ENCODE measurements at places on chromosomes 2 and 18.
A peak's percentile ranks its signal among the peaks of the same experiment; 100 is the strongest.

DNA sequence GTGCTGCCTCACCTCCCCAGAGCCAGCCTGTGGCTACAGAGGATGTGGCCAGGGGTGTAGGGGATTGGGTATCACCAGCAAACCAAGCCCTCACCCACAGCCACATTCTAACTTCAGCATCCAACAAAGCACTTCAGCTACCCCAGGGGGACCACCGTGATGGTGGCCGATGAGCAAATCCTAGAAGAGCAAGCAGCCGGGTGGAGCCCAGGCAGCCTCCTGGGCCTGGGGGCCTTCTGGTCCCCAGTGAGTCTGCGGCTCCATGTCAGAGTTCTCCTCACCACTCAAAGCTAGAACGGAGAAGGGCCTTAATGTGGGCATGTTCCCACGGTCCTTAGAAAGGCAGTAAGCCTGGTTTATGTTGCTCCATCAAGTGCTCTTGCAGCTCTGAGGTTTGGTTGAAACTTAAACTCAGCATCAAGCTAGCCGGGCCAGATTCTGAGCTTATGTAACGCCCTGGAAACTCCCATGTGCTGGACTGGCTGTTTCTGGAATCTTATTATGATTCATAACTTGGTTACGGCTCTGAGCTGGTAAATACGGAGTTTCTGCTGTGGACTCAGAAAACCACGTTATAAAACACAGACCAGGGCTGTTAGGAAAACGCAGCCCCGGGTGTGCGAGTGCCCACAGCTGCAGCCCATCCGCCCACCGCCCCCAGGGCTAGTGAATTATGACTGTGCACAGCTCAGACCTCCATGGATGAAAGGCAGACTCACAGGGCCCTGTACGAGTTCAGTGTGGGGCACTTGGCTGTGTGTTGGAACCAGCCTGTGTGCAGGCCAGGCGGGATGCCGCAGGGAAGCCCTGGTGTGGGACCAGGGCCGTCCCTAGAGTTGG is 99.8 kb downstream of the SEPTIN10 start:
- no peak for DNase-seq

- DNase-seq: peak; percentile 37
These were observed 13.3 kb upstream of the RAB17 start for GRCh38 chr2:237603718-237604362.

GRCh38 chr2:233414273-233414654 is 60.0 kb downstream of the DGKD start:
- no peak for DNase-seq

DNA sequence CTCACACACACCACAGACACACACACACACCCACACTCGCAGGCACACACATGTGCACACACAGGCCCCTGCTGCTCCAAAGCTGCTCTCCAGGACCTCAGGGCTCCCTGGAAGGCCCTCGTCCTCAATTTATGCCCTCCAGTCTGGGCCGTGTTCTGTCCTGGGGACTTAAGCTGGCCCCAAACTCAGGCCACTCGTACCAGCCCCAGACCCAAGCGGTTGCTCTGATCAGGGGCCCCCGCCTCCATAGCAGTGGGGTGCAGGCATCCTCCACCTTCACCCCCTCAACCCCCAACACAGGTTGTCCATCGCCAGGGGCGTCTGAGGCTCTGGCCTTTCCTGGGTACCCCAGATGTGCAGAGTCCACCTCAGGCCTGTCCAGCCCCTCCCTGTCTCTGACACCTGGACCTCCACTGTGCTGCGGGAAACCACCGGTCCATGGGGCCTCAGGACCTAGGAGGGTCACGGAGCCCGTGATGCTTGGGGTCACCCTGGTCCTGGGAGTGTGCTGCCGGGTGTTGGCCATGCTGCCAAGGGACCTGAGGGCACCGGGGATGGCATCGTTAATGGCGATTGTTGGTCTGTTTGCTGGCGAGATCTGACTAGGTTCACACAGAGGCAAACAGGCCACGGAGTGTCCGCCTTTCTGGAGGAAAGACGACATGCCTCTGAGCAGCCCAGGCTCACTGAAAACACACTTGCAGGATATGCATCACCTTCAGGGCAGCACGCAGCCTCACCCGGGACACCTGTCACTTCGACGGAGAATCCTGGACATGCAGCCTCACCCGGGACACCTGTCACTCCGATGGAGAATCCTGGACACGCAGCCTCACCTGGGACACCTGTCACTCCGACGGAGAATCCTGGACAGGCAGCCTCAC is 155.6 kb downstream of the NDUFA10 start:
- DNase-seq: no peak

DNA sequence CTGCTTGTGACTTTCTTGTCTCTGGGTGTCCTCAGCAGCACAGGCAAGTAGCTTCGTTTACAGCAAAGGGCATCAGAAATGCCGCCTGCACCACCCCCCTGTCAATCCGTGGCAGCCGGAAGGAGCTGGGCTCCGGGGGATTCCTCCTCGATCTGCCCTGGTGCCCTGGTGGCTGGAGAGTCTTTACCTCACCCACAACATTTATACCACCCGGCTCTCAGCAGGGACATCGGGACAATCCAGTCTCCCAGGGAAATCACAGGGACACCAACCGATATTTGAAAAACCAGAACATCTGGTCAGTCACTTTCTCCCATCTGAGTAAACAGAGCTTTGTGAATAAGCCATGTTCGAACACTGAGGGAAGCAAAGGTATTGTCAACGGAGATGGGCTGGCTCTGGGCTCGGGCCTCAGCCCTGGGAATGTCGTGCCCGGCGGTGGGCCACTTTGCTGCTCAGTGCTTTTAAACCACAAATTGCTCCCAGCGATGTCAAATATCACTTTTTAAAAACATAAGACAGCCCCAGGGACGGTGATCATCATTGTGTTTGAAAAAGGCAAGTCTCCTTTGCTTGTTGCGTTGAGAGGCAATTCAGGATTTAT is 210.0 kb upstream of the SALL3 start:
- no peak for DNase-seq

DNA sequence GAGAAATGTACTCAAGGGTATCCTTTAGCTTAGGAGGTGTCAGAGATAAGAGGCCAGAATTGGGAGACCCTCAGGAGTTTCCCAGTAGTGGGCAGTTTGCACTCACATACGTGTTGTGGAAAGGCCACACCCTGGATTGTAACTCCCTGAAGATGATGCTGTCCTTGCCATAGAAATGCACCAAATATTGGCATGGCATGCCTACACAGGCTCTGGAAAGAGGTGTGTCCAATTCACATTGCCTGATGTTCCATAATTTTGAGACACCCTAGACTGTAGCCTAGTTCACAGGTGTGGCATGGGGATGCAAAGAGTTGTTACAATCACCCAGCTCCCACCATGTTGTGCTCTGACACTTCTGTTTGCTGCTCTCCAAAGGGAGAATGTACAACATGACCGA is 271.9 kb downstream of the CCDC85A start:
- DNase-seq: no peak

GRCh38 chr2:98711506-98711905 is 19.4 kb downstream of the MGAT4A start:
- no peak for DNase-seq

GRCh38 chr2:96463119-96463518 is 42.0 kb downstream of the NEURL3 start:
- no peak for DNase-seq

GRCh38 chr2:231930593-231931281 is 4.5 kb upstream of the NPPC start:
- no peak for DNase-seq

DNA sequence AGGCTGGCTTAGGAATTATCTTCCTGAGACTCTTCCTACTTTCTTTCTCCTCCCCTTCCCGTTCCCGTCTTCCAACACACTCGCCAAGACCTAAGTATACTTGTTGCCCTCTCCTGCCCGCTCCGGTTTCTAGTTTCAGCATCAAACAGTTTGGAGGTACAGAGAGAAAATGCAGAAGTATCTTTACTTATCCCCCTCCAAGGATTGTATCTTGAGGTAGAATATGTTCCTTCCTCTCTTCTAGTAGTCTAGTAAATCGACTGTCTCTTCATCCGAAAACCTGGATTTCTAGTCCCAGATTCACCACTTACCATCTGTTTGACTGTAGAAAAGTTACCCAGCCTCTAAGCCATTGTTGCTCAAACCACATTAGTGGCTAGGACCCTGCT is 755 bp downstream of the EIF4E2 start:
- no peak for DNase-seq

GRCh38 chr2:229270551-229271410 is at the start of gene PID1:
PID1 (minus strand) TSS chr2:229271287; CDS start chr2:229271043, 244 bp downstream.
- DNase-seq: no peak

DNA sequence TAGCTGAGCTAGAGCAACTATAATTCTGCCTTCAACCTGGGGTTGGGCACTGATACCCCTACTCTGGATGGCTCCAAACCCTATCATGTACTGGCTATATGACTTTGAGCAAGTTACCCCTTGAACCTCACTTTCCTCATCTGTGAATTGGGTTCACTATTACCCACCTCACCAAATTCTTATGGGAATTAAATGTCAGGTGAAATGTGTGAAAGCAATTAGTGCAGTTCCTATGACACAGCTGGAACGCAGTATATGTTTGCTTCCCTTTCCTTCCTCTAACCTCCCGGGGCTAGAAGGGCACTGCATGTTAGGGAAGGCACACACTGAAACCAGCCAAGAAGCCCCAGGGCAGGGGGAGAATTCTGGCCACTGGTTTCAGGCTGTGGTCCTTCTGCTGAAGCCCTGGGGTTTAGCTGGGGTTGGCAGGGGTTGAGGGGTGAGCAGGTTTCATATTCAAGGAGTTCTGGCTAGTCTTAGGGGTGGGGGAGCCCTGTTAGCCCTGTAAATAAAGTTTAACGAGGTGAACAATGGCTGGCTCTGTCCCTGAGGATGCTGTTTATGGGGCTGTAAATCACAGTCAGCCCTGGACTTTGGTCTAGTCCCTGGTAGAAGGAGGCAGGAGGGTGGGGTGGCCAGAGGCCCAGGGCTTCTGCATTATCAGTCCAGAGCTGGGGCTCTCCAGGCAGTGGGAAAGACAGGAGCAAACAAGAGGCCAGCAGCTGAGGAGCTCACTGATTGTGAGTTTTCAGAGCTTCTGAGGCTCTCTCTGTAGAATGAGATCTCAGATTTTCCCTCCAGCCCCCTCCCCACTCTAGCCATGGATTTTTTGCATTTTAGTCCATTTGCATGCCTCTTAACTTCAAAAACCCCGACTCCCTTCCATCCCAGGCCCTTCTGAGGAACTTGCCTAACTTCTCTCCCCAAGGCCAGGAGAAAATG is 8.0 kb downstream of the PKDCC start:
- no peak for DNase-seq

- no peak for DNase-seq
These were observed 115.6 kb downstream of the LPIN1 start for GRCh38 chr2:11862049-11862448.

- DNase-seq: no peak
These were observed 35.7 kb downstream of the C18orf63 start for GRCh38 chr18:74351354-74351753.

GRCh38 chr18:32425466-32425865 is 45.2 kb downstream of the GAREM1 start:
- DNase-seq: no peak

GRCh38 chr2:95014126-95014708 is 11.3 kb upstream of the MAL start:
- DNase-seq: no peak

DNA sequence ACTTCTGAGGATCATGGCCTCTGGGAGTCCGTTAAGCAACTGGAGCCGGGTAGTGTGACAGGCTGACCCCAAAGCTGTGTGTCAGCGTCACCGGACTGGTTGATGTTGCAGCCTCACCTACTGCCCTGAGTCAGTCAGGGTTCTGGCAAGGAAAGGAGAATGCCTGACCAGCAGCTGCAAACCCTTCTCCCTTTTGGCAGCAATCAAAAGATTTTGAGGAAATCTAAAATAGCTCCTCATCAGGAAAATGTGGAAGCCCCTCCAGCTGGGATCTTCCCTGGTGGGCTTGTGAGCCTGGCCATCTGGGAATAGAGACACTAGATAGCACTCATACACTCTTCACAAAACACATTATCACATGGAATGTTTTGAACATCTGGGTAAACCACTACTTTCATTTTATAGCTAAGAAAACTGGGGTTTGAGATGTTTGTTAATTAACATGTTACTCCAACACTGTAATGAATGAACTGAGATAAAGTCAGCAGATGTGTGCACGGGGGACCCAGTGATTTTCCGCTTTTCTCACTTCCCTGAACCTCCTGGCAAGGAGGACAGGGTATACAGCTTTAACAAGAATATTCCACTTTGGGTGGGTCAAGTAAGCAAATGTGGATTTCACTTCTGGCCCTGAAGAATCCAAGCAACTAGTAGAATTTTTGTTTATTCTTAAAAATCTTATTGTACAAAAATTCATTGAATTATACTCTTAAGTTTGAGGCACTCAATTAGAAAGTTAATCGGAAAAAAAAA is 24.7 kb downstream of the CLUL1 start:
- DNase-seq: no peak

DNA sequence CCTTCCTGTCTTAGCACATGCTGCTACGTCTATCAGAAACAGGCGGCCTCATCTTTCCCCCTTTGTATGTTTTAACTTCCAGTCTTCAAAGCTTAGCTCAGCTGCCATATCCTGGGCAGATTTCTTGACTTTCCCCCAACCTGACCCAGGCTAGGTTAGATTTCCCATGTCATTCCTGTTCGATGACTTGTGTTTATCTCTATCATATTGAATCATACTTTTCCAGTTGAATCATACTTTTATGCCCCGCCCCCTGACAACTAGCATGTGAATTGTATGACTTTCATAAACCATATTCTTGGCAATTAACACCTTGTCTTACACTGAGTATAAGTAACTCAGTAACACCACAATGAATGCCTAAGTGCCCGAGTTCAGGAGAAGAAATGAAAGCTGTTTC is 128.3 kb downstream of the CYRIA start:
- no peak for DNase-seq

- DNase-seq: no peak
These were observed 78.8 kb downstream of the VWC2L start for GRCh38 chr2:214489702-214490101.

DNA sequence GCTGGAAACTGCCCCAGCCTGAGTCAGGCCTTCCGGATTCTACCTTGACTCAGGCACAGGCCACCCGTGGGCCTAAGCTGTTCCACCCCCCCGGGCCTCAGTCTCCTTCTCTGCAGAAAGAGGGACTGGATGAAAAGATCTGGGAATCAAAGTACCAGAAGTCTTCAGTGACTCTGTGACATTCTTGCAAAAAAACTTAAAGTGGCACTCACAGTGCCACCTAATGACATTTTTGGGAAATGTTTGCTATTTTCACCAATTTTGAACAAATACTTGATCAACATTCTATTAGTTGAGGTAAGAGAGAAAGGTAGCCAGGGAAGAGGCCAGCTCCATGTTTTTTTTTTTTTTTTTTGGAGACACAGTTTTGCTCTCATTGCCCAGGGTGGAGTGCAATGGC is 48.3 kb upstream of the ACAA2 start:
- DNase-seq: no peak

GRCh38 chr2:46786228-46786627 is 129.4 kb downstream of the MCFD2 start:
- DNase-seq: no peak

Data from stimulated activated CD8-positive, alpha-beta memory T cell treated with anti-CD3 and anti-CD28 coated beads, Interleukin-4, amount 100 ng/mL, for 1 hour (primary cell).